Left ventricle myocardium inferior (tissue), 1 donor: ENCODE measurements at places on chromosomes 3 and 15.

- H3K36me3 ChIP-seq, result no peaks in the 10 kb centered on the region
- H3K27me3 ChIP-seq, result no peaks in the 10 kb centered on the region
- H3K27ac ChIP-seq, result peak overlapping the region; percentile 93
Measured at GRCh38 chr3:159861369-159861987, 127.2 kb upstream of the IL12A start.

GRCh38 chr3:46297658-46298423 lies 55.6 kb downstream of the CCR3 start:
- peaks cover 13% of the 10 kb centered on the region for H3K27me3 ChIP-seq
- H3K4me1 ChIP-seq, result no peaks in the 10 kb centered on the region
- H3K4me3 ChIP-seq, result no peak overlapping the region
- no peak for DNase-seq
- no peaks in the 10 kb centered on the region for H3K36me3 ChIP-seq

GRCh38 chr3:147497286-147497685 lies 88.1 kb downstream of the ZIC1 start:
- no peak overlapping the region for H3K27ac ChIP-seq
- no peaks in the 10 kb centered on the region for H3K36me3 ChIP-seq
- H3K27me3 ChIP-seq, result peaks cover 4% of the 10 kb centered on the region
- H3K4me1 ChIP-seq, result no peaks in the 10 kb centered on the region
- no peak for DNase-seq
- no peak overlapping the region for H3K4me3 ChIP-seq

DNA sequence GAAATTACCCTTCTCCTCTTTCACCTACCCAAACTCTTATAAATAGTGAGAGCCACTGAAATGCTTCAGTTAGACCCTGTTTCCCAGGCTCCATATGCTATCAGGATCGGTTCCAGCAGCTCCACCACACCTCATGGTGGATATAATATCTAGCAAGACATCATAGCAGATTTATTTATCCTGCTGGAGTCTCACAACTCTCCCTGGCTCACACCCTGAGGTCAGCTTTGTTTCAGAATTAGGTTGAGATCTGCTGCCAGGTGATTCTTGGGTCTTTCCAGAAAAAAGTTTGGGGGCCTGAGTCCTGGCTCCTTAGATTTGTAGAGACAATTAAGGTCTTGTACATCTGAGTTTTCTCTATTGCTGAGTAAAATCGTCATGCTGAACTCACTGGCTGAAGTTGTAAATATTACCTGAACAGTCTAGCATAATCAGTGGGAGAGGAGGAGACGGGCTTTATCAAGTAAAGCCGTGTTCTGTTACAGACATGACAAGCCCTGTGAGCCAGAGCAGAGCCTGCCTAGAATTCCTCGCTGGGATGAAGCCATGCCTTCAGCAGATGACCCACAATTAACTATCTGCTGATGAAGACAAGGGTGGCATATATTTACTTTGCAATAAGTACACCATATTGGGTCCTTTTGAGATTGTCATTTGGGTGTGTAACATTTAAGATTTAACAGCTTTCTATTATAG lies 131.6 kb downstream of the STAC start:
- no peak for DNase-seq
- no peaks in the 10 kb centered on the region for H3K4me1 ChIP-seq
- no peak overlapping the region for H3K27ac ChIP-seq
- H3K4me3 ChIP-seq, result no peak overlapping the region
- H3K36me3 ChIP-seq, result peaks cover 6% of the 10 kb centered on the region

DNA sequence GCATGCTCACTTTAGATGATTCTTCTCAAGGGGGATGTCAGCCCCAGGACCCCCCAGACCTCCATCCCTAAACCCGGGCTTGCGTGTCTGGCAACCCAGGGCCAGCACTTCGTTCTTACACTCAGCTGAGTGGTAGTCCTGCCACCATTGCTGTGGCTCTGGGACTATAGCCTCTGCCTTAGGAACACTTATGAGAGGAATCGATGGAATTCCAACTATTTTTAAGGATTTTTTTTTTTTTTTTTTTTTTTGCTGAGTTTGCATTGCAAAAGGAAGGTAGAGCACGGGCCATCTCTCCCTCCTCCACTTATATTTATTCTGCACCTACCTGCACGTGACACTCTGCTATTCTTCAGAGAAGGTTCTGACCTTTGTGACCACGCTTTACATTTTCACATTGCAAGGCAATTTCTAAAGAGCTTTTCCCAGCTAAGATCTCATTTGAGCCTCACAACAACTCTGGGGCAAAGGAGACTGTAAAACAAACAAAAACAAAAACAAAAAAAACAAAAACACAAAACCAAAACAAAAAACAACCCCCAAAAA lies 113.9 kb downstream of the LPP start:
- H3K36me3 ChIP-seq, result no peaks in the 10 kb centered on the region
- DNase-seq, result no peak
- H3K4me1 ChIP-seq, result peaks cover 96% of the 10 kb centered on the region

DNA sequence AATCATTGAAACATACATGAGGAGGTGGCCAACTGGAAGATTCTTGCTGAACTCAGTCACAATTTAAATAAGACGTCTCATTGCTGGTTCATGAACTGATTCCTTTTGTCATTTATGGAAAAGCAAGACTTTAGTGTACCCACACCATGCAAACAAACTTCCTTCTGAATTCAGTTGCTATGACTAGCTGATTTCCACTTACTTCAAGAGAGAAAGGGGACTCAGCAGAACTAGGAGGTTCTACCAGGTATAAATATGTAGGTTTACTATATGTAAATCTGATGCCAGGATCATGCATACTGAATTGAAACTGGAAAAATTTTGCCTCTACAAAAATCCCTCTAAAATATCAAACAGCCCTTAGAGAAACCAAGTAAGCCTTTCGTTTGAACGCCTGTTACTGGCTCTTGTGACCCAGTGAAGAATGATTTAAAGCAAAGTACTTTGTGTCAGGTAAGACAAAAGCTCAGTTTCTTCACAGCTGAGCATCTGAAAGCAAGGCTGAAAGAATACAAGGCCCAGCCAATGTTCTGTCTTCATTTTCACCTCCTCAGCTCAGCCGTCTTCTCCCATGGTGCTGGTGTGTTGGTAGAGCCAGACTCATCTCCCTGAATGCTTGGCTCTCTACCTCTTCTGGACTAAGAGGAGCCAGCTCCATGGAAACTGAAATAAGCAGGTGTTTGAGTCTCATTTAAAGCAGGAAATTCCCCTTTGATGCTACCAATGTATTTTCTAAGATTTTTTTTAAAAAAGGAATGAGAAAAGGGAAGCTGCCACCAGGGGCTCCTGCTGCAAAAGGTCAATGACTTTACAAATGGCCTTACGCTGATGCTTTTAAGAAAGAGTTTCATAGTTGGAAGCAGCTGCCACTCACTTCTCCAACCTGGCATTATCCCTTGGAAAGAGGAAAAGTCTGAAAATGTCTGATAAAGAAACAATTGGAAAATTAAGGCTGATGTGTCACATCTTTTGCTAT lies 301.6 kb downstream of the EFHB start:
- no peaks in the 10 kb centered on the region for H3K36me3 ChIP-seq
- DNase-seq, result no peak

DNA sequence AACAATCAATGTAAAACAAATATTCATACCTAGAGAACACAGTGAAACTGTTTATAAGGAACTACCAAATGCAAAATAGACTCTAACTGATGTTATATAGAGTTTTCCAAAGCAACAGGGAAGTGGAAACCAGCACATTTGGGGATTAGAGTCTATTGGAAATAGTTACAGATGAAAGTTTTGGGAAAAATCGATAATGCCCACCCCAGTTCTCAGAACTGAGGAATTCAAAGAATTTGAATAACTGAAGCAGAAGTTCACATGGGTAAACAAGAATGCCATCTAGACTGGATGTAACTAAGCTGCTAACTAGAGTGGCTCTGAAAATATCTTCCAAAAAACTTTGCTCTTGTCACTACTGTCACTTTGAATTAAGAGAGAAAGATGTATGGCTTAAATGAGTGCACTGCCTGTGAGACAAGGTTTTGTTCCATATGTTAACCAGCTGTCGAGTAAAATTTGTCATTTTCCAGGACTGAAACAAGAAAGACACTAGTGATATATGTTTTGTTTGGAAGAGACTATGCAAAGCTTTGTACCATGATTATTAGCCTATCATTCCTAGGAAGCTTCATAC lies 9.2 kb upstream of the DENND4A start:
- DNase-seq, result no peak
- no peak overlapping the region for H3K4me3 ChIP-seq
- H3K36me3 ChIP-seq, result no peaks in the 10 kb centered on the region
- H3K4me1 ChIP-seq, result peaks cover 9% of the 10 kb centered on the region

DNA sequence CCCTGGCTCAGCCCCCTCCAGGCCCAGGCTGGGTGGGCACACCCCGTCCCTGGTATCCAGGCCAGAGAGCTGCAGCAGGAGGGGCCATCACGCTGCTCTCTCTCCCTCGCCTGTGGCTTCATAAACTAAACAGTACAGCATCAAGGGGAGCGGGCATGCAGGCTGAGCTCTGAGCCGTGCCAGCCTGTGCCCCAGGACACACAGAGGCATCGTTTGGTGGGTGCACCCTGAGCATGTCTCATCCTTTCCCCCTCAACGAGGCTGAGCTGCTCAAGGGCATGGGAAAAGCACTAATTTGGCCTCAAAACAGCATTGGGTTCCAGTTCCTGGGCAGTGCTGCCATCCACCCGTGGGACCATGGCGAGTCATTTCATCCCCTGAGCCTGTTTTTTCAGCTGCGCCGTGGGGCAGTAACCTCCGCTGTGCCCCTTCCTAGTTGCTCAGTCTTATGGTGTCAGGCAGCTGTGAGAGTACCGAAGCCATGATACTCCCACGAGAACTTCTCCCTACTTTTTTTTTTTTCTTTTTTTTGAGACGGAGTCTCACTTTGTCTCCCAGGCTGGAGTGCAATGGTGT lies 79.6 kb downstream of the CPN2 start:
- peaks cover 72% of the 10 kb centered on the region for H3K4me1 ChIP-seq
- DNase-seq, result no peak
- no peaks in the 10 kb centered on the region for H3K36me3 ChIP-seq
- peak overlapping the region; percentile 96 for H3K27ac ChIP-seq
